ENCODE measurements at places on chromosomes 6 and 20.

DNA sequence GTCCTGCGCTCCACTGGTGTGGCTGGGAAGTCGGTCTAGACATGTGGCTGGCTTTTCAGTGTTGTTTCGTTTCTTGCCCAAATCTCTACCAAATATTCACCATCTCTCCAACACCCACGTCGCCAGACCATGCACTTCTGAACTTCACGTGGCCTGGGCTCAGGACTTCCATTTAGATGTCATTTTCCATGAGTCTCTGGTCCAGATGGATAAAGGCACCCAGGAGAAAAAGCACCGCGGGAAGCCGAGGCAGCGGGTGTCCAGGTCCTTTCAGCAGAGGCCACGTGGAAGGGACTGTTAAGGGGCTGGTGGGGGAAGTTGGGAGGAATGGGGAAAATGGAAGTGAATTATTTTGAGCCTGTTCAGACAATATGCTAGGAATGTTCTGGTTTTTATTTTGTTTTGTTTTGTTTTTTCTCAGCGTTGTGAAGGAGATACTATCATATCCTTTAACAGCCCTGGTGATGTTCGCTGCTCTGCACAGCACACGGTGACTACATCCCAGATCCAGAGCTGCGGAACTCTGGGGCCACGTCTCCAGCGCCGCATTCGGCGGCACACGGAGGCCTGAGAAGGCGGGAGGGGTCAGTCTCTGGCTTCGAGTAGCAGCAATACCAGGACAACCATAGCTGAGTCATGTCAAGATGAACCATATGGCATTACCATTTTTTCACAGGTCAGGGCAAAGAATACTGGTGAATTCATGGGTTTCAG lies 230.3 kb downstream of the THBS2 start:
- no peak for DNase-seq

GRCh38 chr6:138943089-138943625 lies 44.9 kb downstream of the REPS1 start:
- no peak for DNase-seq

- peak; percentile 5 for DNase-seq
These were observed 279.2 kb downstream of the PTPRK start for GRCh38 chr6:128241216-128241615.

- no peak for DNase-seq
These were observed 59.3 kb upstream of the CARMIL1 start for GRCh38 chr6:25219917-25220278.

DNA sequence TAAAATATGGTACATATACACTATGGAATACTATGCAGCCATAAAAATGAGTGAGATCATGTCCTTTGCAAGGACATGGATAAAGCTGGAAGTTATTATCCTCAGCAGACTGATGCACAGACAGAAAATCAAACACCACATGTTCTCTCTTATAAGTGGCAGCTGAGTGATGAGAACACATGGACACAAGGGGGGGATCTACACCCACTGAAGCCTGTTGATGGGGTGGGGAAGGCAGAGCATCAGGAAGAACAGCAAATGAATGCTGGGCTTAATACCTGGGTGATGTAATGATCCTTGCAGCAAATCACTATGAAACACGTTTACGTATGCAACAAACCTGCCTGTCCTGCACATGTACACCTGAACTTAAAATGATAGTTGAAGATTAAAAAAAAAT lies 71.3 kb downstream of the MANEA start:
- no peak for DNase-seq

DNA sequence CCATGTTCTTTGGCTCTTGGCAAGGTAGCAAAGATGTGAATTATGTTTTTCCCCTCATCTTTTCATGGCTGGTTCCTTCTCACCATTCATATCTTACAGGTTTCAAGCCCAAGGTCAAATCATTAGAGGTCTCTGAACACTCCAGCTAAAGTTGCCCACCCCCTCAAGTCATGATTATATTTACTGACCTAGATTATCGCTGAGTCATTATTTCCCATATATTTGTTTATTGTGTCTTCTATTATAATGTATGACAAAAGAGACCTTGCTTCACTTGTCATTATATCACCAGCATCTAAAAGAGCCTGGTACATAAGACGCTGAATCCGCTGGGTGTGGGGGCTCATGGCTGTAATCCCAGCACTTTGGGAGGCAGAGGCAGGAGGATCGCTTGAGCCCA lies 12.4 kb downstream of the DSN1 start:
- no peak for DNase-seq

DNA sequence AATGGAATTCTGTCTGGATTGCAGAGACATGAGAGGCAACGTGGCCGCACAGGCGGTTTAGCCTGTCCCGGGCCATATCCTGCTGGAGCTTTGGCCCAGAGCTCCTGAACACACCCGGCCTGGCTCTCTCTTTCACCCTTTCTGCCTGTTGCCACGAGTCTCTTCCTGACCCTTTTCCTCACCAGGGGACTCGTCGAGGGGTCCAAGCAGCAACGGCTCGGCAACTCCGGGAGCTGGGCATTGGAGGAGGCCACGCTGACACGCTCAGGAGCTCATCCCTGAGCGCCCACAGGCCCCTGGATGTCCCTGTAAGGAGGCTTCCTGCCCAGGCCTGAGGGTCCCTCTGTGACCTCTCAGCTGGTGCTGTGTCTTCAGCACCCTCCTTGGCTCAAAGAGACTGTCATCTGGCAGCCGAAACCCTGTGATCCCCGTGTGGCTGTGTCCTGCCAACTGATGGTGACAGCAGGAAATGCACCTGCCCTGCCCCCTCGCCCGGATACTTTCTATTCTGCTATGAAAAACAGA lies 103.8 kb downstream of the RNASET2 start:
- no peak for DNase-seq

GRCh38 chr6:91045161-91045560 lies 458.3 kb upstream of the MAP3K7 start:
- no peak for DNase-seq

GRCh38 chr6:156780962-156781853 lies 4.0 kb downstream of the ARID1B start:
- DNase-seq = no peak

DNA sequence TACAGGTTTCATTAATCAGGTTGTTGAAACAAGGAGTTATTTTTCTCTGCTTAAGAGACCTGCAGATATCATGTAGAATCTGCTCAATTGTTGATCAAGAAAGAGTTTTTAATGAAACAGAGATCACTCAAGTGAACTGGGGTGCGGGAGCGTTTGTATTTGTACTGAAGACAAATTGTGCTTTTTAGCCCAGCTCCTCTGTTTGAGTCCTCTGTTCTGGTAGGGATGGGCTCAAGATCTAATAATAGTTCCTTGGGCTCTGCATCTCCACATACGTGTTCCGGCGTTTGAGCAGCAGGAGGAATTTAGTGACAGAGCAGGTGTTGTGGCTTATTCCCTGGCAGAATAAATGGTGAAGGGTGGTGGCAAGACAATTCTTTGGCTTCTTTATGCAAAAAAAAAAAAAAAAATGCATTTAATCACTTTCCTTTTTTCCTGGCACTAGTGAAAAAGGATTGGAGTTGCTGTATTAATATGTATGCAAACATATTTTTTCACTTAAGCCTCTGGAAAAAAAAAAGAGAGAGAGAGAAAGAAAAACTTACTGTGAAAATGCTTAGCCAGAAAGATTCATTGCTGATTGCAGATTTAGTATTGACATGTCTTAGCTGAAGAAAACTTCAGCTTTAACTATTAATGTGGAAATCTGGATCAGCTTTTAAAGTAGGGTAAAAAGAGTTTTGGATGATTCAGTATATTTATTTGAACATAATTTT lies 4.0 kb downstream of the CITED2 start:
- no peak for DNase-seq

DNA sequence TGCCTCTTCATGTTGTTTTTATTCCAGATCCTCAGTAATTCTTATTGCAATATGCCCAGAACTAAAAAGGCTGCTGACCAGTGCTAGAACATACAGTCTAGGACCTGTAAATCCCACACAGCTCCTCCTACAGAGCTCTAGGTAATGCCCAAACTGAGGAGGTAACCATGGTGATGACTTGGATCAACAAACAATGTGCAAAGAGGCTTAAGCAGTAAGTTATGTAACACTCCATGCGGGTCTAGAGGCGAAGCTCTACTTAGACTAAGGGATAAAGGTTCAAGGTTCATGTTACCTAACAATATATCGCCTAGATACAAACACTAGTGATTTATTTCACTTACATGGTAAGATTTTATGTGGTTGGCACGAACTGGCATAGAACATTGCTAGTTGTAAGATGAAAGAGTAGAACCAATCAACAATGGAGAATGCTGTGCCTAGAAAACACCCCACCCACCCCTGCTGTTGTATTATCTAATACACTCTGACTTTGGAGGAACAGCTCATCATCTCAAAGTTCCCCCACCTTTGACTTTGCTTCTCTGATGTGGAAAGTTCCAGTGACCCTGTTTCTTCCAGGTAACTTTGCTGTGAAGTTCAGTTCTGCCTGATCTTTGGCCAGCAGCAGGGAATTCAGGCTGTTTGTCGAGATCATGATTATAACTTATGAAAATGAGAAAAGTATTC lies 242.4 kb downstream of the ALDH8A1 start:
- no peak for DNase-seq

DNA sequence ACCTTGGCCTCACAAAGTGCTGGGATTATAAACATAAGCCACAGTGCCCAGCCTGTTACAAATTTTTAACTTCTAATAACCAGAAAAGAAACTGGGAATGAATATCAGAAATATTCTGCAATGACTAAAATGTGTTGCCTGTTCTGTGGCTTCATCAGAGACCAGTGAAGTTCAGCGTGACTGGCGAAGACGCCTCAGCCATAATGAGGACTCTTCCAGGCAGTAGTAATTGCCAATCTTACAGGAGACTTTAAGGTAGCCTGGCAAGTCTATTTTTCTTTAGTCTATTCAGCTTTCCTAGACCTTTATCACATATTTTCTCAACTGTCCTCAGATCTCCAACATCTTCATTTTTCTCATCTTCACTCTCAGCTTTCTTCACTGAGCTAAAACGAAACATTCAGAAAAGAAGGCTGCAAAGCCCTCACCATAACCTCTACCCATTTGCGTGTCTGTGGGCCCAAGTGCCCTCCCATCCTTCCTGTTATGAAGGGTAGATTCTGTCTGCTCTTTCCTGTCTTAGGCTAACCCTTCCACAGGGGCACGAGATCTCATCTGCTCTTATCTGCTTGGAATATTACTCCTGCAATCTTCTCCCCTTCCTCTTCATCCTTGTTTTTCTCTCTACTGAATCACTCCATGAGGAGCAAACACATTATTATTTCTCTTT lies 42.0 kb upstream of the OLIG3 start:
- peak; percentile 17 for DNase-seq

GRCh38 chr20:11140359-11140758 lies 466.6 kb upstream of the JAG1 start:
- DNase-seq = no peak

- no peak for DNase-seq
These were observed 364 bp downstream of the FRS3 start for GRCh38 chr6:41779336-41779735.

- peak; percentile 55 for DNase-seq
These were observed 17.4 kb upstream of the AVP start for GRCh38 chr20:3101737-3102574.

- no peak for DNase-seq
These were observed 41.0 kb downstream of the CYP24A1 start for GRCh38 chr20:54132612-54133433.

DNA sequence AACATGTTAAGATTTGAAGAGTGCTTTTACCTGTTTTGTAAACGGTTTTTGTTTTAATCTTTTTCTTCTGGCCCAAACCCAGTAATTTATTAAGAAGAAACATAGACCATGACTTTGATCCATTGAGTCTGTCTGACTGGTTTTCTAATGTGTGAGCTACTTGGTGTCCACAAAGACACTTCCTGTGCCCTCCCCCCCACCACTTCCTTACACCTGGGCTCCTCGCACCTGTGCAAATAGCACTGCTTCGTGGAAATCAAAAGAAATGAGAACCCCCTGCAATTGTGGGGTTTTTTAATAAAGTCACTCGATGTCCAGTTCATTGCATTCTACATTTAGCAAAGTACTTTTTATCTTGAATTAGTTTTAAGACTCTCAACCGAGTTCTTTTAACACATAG lies 65.5 kb downstream of the SMOC2 start:
- DNase-seq = no peak

DNA sequence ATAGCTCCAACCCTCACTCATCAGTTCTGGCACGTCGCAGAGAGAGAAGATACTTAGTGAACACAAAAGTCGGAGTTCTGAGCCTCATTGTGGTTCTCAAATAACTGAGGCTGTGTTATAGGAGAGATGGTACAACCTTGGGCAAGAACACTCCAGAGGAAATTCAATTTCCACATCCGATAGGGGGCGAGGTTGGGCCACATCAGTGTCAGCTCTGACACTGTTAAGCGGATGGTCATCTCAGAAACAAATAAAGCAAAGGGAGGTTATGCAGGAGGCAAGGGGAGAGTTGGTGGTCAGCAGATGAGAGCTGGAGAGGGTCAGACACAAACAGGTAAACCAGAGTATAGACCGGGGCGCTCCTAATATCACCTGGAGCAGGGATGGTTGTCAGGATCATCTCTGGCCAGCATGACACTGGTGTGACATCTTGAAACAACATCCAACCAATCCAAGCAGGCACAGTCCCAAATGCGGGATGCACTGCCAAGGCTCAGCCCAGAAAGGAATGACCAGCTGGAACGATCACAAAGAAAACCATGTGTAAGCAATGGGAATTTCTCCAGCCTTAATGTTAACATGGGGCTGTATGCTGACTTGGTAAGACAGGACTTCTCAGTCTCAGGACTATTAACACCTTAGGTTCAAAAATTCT lies 331.8 kb downstream of the HACE1 start:
- DNase-seq = no peak

DNA sequence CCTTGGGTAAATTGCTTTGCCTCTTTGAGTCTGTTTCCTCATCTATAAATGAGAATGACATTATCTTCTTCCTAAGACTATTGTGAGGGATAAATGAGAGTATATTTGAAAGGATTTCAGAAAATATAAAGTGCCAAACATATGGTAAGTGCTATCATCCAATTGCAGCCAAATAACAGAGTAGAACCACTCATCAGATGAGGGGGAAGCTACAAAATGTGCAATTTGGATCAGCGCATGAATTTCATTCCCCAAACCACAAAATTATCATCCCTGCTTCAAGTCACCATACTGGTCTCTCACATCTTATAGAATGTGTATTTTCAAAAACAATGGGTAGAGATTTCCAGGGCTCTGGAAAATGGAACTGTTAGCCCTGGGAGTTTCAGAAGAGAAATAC lies 158.5 kb downstream of the ARHGAP18 start:
- no peak for DNase-seq

DNA sequence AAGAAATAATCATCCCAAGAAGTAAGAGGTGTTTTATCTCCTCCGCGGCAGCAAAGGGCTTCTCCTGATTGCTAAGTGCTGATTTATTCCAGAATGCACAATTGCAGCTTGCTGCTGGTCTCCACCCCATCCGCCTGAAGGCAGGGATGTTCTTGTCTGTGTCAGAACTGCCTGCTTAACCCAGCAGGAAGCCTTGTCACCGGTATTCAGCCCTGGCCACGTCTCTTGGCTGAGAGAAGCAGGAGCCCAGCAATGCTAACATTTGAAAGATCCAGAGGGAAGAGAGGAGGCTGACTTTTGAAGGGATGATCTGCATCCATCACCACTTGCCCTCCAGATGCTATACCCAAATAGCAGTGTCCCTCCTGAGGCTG lies 4.2 kb downstream of the SCML4 start:
- peak; percentile 40 for DNase-seq

Measured in CD4-positive, alpha-beta T cell treated with Interleukin-1 beta for 1 hour (primary cell).